Left ventricle myocardium inferior (tissue), 1 donor: ENCODE measurements at places on chromosomes 2 and 18. TPM values are rescaled to one million over a fixed set of nuclear protein-coding genes. Genes with fewer than 3 reads are reported as not detected.

VIL1 gene
- not detected for total RNA-seq

- H3K27ac ChIP-seq: no peak overlapping the region
- peaks cover 76% of the 10 kb centered on the region for H3K4me1 ChIP-seq
- no peaks in the 10 kb centered on the region for H3K27me3 ChIP-seq
- H3K4me3 ChIP-seq: no peak overlapping the region
- no peak for DNase-seq
Measured at GRCh38 chr2:134216152-134216829, 37.6 kb upstream of the MGAT5 start.

DNA sequence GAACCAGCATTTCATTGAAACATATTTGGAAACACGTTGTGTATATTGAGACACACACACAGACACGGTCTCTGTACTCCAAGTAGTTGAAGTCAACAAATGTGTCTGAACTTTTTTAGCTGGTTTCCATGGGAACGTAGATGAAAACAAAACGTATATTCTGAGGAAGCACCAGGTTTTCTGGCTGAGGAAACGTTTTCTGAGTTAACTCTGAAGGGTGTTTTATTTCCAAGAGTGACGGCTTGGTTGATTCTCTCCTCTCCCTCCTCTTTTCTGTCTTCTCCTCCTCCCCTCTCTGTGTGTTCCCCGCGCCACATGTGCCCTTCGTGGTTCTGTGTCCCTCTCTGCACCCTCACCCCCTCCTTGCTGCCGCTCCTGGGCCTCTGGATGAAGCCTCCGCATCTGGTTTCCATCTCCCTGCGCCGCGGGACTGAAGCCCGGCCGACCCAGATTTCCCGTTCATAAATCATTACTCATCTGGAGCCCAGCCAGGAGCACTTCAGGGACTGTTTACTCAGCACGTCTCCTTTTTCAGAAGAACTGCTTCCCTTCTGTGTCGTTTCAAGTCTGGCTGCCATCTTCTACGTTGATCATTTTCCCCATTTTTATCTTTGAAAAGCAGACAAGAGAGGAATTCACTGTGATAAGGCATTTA is 122.7 kb downstream of the COL6A3 start:
- H3K27me3 ChIP-seq: no peaks in the 10 kb centered on the region
- H3K36me3 ChIP-seq: no peaks in the 10 kb centered on the region
- DNase-seq: peak; percentile 95
- H3K4me1 ChIP-seq: peaks cover 34% of the 10 kb centered on the region

GRCh38 chr2:15939854-15940660 is at the start of gene MYCN:
Gene MYCN (plus strand): TSS chr2:15940550. CDS start chr2:15942065, 1,515 bp downstream.
- peaks cover 52% of the 10 kb centered on the region for H3K4me1 ChIP-seq
- peak within 1 kb of the TSS; percentile 44 for H3K27ac ChIP-seq
- peak within 1 kb of the TSS; percentile 73 for H3K4me3 ChIP-seq

- H3K4me1 ChIP-seq: no peaks in the 10 kb centered on the region
- no peak for DNase-seq
- no peaks in the 10 kb centered on the region for H3K36me3 ChIP-seq
- H3K27me3 ChIP-seq: no peaks in the 10 kb centered on the region
Measured at GRCh38 chr18:75658330-75658729, 230.8 kb upstream of the SMIM21 start.

DNA sequence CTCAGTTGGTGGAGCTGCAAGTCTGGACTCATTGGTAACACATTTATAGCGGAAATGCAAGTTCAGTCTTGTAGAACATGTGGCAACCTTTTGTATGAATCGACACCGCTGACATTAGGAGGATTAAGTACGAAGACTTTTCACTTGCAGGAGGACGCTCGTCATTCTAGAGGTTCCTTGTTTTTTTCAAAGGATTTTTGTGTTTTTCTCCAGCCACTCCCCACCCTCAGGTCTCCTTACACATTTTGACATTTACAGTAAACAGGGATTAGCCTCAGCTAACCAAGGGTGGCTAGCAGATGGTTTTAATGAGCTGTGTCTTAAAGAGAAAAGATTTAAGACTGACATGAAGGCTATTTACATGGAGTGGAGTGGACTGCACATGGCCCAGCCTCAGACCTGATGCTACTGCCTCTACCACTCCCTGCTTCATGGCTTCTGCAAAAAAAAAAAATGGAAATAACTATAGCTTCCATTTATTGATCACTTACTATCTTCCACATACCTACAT is 173.8 kb downstream of the TRIB2 start:
- DNase-seq: no peak
- no peaks in the 10 kb centered on the region for H3K36me3 ChIP-seq
- no peak overlapping the region for H3K4me3 ChIP-seq
- H3K4me1 ChIP-seq: peaks cover 8% of the 10 kb centered on the region
- H3K27ac ChIP-seq: no peak overlapping the region
- H3K27me3 ChIP-seq: no peaks in the 10 kb centered on the region

DNA sequence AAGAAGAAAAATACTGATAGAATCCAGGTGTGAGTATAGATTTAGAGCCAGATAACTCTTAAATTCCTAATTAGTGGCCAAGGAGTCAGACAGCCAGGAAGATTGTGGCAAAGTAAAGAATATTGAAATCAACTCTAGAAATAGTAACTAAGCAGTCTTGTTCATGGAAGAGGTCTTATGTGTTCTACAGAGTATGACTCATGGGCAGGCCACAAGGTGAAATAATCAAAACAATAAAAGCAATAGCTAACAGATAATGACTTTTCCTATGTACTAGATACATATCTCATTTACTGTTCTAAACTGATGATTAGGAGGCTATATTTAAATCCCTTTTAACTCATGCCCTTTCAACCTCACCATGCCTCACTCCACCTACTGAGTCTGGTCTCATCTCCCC is 227.4 kb upstream of the COL3A1 start:
- no peak overlapping the region for H3K4me3 ChIP-seq
- H3K36me3 ChIP-seq: no peaks in the 10 kb centered on the region
- no peak for DNase-seq
- no peaks in the 10 kb centered on the region for H3K4me1 ChIP-seq
- no peak overlapping the region for H3K27ac ChIP-seq

GRCh38 chr2:211877061-211877460 is 661.5 kb downstream of the ERBB4 start:
- no peak for DNase-seq
- no peak overlapping the region for H3K4me3 ChIP-seq
- no peaks in the 10 kb centered on the region for H3K4me1 ChIP-seq
- no peaks in the 10 kb centered on the region for H3K36me3 ChIP-seq
- no peaks in the 10 kb centered on the region for H3K27me3 ChIP-seq

- no peak for DNase-seq
- H3K27ac ChIP-seq: no peak overlapping the region
- H3K36me3 ChIP-seq: no peaks in the 10 kb centered on the region
- H3K27me3 ChIP-seq: no peaks in the 10 kb centered on the region
Measured at GRCh38 chr2:13002536-13003331, 286.0 kb downstream of the TRIB2 start.

DNA sequence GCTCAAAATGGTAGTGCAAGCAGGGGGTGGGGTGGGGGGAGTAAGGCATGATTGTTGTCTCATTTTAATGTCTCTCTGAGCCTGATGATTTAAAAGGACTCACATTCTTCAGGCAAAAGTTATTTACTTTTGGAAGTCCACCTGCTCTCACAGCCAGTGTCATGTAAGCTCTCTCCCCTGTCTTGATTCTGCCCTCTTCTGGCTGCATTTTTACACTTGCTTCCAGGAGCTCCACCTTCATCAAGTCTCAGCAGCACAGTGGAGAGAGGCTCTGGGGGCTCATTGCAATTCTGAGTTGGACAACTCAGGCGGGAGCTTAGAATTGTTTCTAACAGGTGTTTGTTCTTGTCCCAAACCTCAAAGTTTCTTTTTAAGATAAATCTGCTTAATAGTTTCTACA is 39.2 kb downstream of the GNAL start:
- DNase-seq: no peak
- H3K36me3 ChIP-seq: no peaks in the 10 kb centered on the region
- peaks cover 50% of the 10 kb centered on the region for H3K27me3 ChIP-seq
- H3K4me1 ChIP-seq: no peaks in the 10 kb centered on the region
- H3K27ac ChIP-seq: no peak overlapping the region
- H3K4me3 ChIP-seq: no peak overlapping the region
